Activated naive CD4-positive, alpha-beta T cell treated with anti-CD3 and anti-CD28 coated beads for 36 hours (primary cell): ENCODE measurements at places on chromosomes 5 and 9. TPM values are rescaled to one million over a fixed set of nuclear protein-coding genes. Genes with fewer than 3 reads are reported as not detected.

DNA sequence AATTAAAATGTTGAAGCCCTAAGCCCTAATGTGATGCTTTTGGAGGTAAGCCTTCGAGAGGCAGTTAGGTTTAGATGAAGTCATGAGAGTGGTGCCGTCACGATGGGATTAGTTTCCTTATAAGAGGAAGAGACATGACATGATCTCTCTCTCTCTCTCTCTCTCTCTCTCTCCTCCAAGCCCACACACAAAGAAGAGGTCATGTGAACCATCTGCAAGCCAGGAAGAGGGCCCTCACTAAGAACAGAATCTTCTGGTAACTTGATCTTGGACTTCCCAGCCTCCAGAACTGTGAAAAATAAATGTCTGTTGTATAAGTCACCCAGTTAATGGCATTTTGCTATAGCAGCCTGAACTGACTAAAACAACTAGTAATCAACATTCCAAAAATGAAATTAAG is 175.5 kb downstream of the GNA14 start:
- no peak for DNase-seq

GRCh38 chr5:74310386-74310785 is 330.1 kb downstream of the ENC1 start:
- no peak for DNase-seq

DNA sequence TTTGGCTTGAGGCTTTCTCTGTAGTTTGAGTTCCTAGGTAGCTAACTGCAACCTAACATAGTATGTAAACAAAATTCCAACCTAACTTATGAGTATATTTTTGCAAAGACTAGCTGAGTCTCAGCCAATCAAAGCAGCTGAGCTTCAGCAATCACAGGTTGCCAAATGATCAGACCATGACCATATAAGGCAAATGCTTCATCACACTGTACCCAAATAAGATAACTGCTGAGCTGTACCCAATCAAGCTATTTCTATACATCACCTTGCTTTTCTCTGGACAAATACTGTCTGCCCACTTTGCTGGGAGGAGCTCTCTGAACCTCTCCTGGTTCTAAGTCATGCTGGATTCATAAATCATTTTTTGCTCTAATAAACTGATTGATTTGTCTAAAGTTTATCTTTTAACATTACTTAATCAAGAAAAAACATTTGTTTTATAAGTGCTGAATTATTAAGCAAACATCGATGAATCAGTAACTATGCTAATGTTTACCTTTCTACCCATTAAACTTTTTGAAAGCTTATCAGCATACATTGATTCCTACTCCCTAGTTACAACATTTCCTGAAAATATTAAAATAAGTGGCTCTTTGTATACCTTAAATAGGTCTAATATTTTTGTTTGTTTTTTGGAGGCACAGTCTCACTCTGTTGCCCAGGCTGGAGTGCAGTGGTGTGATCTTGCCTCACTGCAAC is 129.7 kb upstream of the PCA3 start:
- DNase-seq = no peak

Gene WNT8A
- not detected for total RNA-seq

Gene FCHSD1
- 28.9 TPM for total RNA-seq

DNA sequence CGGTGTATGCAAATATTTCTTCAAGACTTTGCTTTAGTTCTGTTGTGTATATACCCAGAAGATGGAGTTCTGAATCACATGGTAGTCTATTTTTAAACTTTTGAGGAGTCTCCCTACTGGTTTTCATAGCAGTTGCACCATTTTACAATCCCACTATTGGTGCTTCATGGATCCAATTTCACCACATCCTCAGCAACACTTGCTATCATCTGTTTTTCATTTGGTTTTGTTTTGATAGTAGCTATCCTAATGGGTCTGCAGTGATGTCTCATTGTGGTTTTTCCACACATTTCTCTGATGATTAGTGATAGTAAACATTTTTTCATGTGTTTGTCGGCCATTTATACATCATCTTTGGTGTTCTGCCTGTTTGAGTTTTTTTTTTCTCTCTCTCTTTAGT is 1339.3 kb downstream of the EFNA5 start:
- no peak for DNase-seq

Gene SPINK13
- not detected for total RNA-seq

DNA sequence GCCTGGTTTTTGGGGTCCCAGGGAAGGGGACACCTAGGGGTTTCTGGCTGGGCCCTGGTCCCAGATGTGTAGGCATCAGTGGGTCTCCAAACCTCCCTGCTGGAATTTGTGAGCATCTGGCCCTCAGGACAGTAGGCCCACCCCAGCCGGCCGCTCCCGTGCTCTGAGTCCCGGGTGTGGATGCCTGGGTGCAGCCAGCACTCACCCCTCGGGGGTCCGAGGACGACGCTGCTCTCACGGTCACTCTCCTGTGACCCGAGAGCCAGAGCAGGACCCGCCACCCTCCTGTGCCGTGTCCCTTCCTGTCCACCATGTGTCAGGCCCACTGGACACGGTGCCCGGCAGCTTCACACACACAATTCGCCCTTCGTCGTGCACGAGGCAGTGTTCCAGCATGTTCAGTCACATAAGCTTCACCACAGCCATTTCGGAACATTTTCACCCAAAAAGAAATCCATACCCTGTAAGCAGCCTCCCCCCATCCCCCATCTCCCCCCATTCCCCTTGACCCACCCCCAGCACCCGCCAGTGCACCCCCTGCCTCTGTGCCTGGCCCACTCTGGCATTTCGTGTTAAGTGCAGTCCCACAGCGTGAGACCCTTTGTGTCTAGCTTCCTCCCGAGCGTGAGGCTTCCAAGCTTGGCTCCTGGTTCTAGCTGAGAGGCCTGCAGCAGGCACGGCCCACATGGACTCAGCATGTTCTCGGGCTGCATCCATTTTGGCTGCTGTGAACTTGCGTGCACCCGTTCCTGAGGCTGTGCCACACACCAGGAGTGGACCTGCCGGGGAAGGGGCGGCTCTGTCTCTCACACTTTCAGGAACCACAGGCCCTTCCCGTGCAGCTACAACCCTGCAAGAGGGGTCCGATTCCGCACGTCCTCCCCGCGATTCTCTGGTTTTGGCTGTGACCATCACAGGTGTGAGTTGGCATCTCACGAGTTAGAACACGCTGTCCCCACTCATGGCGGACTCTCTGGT is 40.5 kb downstream of the NKD2 start:
- no peak for DNase-seq

DNA sequence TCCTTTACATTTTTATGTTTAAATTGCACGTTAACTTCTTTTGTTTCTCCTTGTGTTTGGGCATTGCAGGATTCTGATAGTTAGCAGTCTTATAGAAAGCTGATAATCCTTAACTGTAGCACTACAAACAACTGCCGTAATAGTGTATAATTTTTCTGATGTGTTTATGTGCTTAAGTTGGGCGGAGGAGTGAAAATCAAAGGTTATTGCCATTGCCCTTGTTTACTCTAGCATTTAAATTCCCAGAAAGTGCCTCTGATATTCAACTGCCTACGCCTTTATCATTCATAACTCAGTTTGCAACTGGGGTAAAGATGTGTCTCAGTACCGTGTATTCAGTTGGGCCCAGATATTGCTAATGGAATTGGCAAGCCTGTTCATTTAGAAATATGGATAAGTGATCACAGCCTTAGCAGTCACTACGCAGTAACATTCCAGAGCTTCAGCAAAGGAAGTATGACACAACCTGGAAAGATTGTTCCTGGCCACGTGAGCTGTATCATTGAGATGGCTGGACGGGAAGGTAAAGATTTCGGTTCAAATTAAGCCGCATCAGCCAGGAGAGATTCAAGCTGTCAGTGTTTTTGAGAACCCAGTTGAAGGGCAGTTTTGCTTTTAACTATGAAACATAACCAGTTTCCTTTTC is 28.1 kb upstream of the LRRTM2 start:
- DNase-seq = no peak
